ENCODE measurements at places on chromosomes 5 and 9. TPM values are rescaled to one million over a fixed set of nuclear protein-coding genes. Genes with fewer than 3 reads are reported as not detected.
A peak's percentile ranks its signal among the peaks of the same experiment; 100 is the strongest.

DBH gene
- polyA plus RNA-seq, result 0.66 TPM

DNA sequence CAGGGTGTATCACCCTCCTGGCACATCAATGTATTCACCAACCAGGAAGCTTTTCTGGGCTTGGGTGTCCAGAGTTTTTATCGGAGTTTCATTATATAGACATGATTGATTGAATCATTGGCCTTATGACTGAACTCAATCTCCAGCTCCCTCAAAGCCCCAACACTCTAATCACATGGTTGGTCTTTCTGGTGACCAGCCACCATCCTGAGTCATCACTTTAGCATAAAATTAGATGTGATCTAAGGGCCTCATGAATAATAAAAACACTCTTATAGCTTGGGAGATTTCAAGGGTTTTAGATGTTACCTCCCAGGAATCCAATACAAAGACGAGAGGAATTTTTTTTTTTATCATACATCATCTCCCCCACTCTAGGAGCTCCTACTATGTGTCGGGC, 7.7 kb upstream of the PBX3 start:
- DNase-seq, result no peak

DNA sequence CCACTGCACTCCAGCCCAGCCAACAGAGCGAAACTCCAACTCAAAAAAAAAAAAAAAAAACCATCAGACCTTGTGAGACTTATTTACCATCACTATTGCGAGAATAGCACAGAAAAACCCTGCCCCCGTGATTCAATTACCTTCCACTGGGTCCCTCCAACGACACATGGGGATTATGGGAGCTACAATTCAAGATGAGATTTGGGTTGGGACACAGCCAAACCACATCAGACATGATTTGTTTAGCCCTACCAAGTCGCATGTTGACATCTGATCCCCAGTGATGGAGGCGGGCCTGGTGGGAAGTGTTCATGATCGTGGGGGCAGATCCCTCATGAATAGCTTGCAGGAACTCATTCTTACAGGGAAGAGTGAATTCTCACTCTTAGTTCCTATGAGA, 26.6 kb downstream of the MYO10 start:
- no peak for DNase-seq

- DNase-seq, result no peak
Measured at GRCh38 chr9:26781906-26782305, 110.7 kb downstream of the CAAP1 start.

PHF24 gene
- 1.6 TPM for polyA plus RNA-seq

GRCh38 chr5:38916802-38917201, 71.0 kb downstream of the OSMR start:
- DNase-seq, result no peak

DNA sequence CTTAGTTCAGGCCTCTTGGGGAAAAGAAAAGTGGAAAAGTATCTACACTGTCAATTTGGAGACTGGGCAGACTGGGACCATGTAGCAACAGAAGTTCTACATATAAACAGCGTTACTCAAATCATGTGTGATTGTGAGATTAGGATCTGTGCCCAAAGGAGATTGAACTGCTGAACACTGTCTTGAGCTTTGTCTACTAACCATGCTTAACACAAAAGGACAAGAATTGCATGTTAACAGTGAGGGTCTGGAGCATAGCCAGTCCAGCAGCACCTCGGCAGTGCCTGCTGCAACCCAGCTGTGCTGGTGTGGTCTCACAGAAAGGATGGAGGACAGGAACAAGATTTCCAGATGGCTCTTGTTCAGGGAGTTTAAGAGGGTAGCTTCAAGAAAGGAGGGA, 5.7 kb downstream of the PAM start:
- DNase-seq, result no peak

- DNase-seq, result no peak
Measured at GRCh38 chr5:98982880-98983279, 54.1 kb upstream of the CHD1 start.

DNA sequence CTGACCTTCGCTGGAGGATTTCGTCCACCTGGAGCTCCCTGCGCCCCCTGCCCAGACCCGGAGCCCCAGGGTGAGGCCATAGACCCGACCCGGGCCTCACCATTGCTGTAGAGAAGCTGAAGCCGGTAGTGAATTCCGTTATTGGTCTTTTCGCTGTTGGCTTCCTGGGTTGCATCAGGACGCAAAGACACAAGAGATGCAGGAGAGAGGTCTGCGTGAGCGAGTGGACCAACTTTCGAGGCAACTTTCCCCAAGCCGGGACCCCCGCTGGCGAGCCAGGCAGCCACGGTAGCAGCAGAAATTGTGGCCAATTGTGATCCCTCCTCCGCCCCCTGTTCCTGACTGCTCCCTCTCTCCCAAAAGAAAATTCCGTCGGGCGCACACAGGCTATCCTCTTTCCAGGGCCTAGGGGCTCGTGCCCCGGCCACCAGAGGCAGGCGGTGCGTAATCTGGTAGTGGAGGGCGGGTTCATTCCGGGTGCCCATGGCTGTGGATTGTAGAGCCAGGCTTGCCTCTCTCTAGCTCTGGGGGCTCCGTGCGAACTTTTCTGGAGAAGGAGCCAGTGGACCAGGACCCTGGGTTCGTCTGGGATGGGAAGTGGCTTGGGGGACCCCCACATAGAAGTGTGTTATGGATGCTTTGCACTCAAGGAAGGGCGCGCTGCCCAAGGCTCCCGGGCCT, 3.3 kb downstream of the EBF1 start:
- DNase-seq, result no peak

GRCh38 chr5:152405145-152405544, at the start of gene NMUR2:
Gene NMUR2 (minus strand): TSS chr5:152405279. CDS start chr5:152405113, 166 bp downstream.
- DNase-seq, result peak; percentile 6

CAST gene
- 192 TPM for polyA plus RNA-seq

DNA sequence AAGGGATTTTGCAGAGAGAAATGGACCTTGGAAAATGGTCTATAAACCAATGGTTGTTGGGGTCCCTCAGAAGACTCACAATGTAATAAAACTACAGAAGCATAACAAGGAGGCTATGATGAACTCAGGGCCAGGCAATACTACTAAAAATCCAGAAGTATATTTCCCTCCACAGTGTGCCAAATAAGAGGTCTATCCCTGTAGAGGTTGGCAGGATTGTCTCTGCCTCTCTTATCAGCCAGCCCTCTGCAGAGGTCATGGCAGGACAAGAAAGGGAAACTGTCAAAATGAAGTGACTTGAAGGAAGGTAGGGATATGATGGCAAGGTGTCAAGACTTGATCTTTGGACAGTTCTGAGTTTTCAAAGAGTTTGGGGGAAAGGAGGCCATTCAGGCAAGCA, 115.7 kb upstream of the NR5A1 start:
- no peak for DNase-seq

DNA sequence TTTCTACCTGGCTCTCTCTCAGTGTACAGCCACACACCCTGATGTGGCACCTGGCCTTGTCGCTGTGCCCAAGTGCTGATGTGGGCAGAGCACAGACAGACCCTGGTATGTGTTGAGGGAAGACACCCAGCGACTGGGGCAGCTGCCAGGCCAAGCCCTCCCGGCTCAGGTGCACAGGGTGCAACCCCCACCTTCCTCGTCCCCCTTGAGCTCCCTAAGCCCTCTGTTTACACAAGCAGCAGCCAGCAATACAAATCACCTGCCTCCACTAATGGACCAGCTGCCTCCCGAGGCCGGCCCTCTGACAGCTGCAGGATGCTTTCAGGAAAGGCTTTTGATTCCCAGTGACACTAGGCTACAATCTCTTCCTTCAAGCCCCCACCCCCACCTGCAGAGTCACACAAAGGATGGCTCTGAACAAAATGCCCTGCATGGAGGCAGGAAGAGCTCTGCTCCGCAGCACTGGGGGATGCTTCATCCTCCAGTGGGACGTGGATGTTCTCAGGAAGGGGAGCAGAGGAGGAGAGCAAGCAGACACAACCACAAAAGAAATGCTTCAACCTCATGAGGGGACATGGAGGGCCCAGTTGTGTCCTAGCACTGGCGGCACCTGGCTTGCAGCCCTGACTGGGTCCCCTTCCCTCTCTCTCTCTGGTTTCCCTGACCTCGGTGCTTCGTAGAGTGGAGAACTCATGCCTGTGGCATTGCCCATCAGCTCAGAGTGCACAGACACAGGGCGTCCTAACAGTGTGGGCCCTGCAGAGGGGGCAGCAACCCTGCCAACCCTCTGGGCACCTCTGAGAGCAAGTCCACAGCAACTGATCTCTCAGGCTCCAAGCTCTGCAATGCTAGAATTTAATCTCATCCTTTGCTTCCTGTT, 140.8 kb downstream of the BARX1 start:
- DNase-seq, result no peak

C9orf50 gene
- 0.33 TPM for polyA plus RNA-seq

GRCh38 chr5:34771076-34771475, 67.9 kb upstream of the TTC23L start:
- DNase-seq, result no peak

SLC6A7 gene
- 5.7 TPM for polyA plus RNA-seq

DNA sequence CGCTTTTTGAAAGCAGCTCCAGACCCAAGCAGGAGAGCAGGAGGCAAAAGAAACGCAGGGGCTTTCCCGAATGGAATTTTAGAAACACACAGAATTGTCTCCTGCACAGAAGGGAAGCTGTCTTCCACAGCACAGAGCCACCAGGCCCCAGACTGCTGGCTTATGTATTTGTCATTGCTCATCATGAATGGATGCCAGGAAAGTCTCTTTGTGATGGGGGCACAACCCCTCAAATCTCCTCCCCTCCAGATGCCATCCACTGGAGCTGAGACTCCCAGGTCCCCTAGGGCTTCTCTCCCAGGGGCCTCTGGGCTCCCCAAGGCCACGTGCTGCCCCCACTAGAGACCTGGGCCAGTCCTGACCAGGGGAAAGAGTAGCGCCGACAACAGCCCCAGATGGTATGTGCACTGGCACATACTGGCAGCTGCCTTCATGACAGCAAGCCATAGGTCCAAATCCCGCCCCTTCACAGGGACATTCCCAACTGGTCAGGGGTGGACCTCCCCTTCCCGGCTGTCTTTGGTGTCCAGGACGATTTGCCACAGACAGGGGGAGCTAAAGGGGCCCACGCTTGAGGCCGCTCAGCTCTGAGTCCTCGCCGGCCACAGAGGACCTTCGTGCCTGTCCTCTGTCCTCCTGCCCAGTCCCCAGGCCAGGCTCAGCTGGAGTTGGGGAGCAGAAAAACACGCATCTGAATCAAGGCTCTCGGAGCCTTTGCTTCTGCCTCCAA, 127.8 kb downstream of the KCNIP1 start:
- DNase-seq, result no peak

ZFYVE16 gene
- 34.5 TPM for polyA plus RNA-seq

DNA sequence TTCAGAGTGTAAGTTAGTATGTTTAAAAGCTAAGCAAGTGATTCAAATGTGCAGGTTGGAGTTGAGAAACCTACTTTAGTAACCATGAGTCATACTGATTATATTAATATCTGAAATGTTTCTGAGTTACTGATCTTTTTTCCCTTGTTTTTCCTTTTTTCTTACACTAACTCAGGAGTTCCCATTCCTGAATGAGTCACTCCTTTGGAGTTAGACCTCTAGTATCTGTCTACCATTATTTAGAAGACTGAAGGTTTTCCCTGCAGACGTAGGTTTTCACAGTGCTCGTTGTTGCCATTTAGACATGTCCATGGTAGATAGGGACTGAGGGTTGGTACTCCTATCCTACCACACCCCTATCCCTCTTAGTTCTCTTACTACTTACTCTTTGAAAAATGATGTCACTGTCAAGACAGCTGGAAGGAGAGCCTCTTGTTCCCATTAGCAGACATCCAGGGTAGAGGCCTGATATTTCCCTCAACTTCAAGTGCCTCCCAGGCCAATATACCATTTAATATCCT, 20.2 kb downstream of the OCLN start:
- DNase-seq, result no peak

DNA sequence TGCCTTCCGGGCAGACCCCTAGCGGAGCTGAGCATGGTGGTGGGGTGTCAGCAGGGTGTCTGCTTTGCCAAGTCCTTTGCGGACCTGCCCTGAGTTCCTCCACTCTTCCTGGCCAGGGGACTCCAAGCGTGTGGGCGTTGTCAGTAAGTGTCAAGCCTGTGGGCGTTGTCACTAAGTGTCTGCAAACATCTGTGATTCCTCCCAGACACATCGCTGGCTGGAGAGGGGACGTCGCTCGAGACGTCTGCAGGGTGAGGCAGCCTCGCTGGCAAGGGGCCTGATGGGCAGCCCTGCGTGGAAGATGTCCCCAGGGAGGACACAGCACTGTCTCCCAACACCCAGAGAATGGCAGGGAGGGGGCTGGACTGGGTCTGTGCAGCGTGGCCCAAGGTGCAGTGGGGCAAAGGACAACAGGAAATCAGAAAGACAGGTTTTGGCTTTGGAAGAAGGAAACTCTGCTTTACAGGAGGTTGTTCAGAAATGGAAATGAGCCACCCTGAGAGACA, 28.8 kb downstream of the ADAMTSL2 start:
- no peak for DNase-seq

DNA sequence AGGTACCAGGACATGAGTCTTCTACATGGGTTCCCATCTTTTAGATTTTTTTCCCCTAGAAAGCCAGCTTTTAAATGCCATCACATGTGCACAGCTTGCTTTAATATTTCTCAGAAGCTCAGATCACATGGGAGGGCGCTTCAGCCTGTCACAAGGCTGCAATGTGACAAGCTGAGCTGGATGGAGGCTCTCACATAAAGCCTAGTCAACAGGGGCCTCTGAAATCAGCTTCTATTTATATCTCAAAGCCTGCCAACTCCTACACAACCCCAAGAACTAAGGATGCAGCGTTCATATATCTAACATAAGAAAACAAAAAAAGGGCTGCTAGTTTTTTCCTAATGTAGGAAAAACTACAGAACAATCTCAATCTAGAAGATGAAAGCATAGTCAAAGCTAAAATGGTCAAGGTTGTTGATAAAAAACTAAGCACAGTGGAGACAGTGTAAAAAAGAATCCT, 2.3 kb downstream of the ZFAND5 start:
- DNase-seq, result peak; percentile 78

DNA sequence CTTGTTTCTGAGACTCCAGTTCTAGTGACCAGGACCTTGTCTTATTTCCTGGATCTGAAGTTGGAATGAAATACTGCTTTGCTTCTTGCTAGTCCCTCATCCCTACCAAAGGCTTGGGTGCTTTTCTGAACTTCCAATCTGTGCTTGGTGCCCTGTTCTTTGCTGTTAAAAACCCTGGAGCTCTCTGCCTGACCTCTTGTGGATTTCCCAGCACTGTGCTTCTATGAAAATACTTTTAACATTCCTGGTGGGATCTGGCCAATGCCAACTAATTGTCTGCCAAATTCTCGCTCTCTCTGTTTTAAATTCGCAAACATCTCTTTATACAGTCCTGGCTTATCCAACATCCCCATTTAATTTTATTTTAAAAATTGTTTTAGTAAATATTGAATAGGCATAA, 26.7 kb upstream of the CSNK1G3 start:
- no peak for DNase-seq

GRCh38 chr9:4832786-4833579, 40.2 kb downstream of the RCL1 start:
- DNase-seq, result peak; percentile 26

- DNase-seq, result no peak
Measured at GRCh38 chr5:101326766-101327165, 423.7 kb upstream of the ST8SIA4 start.

DNA sequence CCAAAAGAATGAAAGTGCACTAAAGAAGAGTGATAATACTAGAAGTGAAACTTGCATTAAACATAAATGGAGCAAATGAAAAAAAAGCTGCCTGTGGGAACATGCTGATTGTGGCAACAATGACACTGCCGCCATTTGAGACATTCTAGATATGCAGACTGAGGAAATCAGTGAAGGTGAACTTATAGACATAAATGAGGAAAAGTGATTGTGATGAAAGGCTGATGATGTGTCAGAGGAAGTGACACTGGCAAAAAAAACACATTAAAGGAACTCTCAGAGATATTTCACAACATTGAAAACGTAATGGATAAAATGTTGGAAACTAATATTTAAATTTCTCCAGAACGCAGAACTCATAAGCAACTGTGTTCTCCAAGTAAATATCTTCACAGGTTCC, 1.2 kb downstream of the ERCC8 start:
- DNase-seq, result no peak

OLFM1 gene
- polyA plus RNA-seq, result 29.3 TPM
